Suppressor macrophage treated with lipopolysaccharide for 1 hour (primary cell): ENCODE measurements at places on chromosomes 12 and 14.

DNA sequence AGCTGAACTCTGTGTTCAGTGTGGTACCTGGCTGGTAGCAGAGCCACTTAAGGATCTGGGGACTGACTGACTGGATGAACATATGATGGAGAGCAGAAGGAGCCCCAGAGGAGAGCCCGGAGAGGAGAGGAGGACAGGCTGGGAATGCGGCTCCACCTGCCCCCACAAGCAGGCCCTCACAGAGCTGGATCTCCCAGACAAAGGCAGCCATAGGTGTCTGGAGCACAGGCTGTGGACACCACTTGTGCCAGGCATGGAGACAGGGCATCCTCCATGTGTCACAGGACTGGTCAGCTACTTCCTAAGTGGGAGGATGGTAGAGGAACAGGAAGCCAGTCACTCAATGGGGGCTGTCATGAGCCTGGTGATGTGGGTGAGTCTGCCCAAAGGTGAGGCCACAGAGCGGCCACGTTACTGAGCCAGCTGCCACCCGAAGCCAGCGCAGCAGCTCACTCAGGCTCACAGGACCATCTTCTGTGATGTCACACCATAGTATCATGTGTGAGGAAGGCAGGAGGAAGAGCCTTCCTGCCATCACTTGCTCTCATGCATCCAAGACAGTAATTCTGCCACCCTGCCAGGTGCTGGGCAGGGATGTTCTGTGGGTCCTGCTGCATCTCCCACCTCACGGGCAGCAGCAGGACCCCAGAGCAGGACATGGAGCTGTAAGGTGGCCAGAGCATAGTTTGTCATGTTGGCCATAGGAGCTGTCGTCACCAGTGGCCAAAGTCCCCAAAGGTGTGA, 72.1 kb downstream of the PRIMA1 start:
- DNase-seq: peak; percentile 23

- no peak for DNase-seq
Measured at GRCh38 chr14:100901391-100902183, 1.9 kb downstream of the RTL1 start.

- DNase-seq: no peak
Measured at GRCh38 chr12:102468261-102468915, 12.0 kb downstream of the IGF1 start.

GRCh38 chr12:2639020-2639298, 155.8 kb upstream of the FKBP4 start:
- no peak for DNase-seq

- no peak for DNase-seq
Measured at GRCh38 chr12:49864798-49865090, 21.8 kb upstream of the BCDIN3D start.

- DNase-seq: no peak
Measured at GRCh38 chr14:104776961-104777807, 18.4 kb downstream of the AKT1 start.
